ENCODE measurements at places on chromosomes 1 and 21.

- no peak for DNase-seq
These were observed 135.8 kb upstream of the COL6A1 start for GRCh38 chr21:45845770-45846090.

GRCh38 chr1:115419571-115419970 is 81.5 kb upstream of the NGF start:
- no peak for DNase-seq

GRCh38 chr21:45989355-45990048 is 7.9 kb downstream of the COL6A1 start:
- DNase-seq: no peak

- no peak for DNase-seq
These were observed 1.0 kb downstream of the NCDN start for GRCh38 chr1:35558374-35559316.

DNA sequence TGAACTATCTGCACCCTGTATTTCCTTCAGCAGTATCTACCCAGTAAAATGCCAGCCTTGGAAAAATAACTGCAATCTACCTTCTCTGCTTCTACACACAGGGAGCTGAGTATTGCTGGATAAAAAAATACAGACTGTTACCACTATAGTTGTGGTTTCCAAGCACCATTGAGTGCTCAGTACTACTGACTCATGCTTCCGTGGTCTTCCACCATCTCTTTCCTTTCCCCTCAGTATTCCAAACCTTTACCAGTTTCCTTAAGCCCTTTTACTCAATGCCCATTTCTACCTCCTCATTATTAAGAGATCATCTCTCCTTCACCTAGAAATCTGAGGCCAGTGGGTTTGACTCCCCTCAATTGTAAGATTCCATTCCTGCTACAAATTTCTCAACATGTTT is 23.8 kb downstream of the GLMN start:
- DNase-seq: no peak

DNA sequence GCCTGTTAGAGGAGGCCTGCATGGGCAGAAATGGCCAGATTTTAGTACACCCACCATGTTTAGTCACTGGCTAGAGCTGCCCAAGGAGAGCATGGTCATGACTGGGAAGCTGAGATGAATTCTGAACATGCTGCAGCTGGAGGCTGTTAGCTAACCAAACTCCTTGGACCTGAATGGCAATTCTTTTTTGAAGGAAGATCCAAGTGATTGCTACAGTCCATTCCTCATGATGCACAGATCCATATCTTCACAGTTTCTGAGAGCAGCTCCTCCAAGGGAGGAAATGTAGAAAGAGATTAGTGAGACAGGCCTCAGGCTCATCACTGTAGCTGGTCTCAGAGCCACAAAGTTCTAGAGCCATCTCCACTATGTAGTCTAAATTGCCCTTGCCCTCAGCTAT is 11.1 kb downstream of the ZFYVE9 start:
- no peak for DNase-seq

- no peak for DNase-seq
These were observed 19.9 kb upstream of the EDN2 start for GRCh38 chr1:41504114-41505035.

Measured in forelimb muscle (tissue), 1 donor.